ENCODE measurements at places on chromosomes 6 and 20.

GRCh38 chr20:33377366-33377765 lies 24.0 kb downstream of the CDK5RAP1 start:
- H3K4me3 ChIP-seq: no peak overlapping the region
- no peak for DNase-seq
- H3K27ac ChIP-seq: no peak overlapping the region
- H3K4me1 ChIP-seq: no peaks in the 10 kb centered on the region

GRCh38 chr6:151661928-151662327 lies 145.6 kb upstream of the ESR1 start:
- no peaks in the 10 kb centered on the region for H3K4me1 ChIP-seq
- no peak overlapping the region for H3K4me3 ChIP-seq
- H3K27ac ChIP-seq: no peak overlapping the region
- no peaks in the 10 kb centered on the region for H3K27me3 ChIP-seq
- DNase-seq: no peak
- no peaks in the 10 kb centered on the region for H3K36me3 ChIP-seq

DNA sequence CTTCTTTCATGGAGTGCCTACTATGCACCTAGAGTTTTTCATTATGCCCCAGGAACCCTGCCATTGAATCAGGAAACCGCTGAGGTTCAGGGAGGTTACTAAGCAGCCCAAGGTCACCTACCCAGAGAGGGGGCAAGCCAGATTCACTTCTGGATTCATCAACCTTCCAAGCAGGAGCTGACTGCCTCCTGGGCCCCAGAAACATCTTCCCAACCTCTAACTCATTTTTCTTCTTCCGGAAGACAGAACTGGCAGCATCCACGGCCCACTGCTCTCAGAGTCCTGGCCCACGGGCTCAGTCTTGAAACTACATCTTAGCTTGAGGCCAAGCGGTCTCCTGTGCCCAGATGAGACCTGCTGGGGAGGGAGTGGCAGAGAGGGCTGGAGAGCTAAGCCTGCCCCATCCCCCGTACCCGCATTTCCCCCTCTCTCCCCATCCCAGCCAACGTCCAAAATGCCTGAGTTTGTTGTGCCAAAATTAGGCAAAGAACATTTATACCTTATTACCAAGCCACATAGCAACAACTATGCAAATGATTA lies 281.0 kb downstream of the CDC5L start:
- no peak overlapping the region for H3K27ac ChIP-seq
- no peak for DNase-seq
- no peak overlapping the region for H3K4me3 ChIP-seq
- H3K4me1 ChIP-seq: peaks cover 13% of the 10 kb centered on the region
- H3K27me3 ChIP-seq: peaks cover 2% of the 10 kb centered on the region

- H3K4me3 ChIP-seq: no peak overlapping the region
- DNase-seq: no peak
- H3K4me1 ChIP-seq: no peaks in the 10 kb centered on the region
- H3K36me3 ChIP-seq: no peaks in the 10 kb centered on the region
Measured at GRCh38 chr6:78492351-78493017, 374.9 kb upstream of the IRAK1BP1 start.
